SW 1271 (cell line): ENCODE measurements at places on chromosomes 11 and 22.

GRCh38 chr11:130323452-130324450 lies 9.0 kb upstream of the ZBTB44 start:
- DNase-seq = no peak

- DNase-seq = peak; percentile 58
Observed at GRCh38 chr11:69640260-69640994, 529 bp upstream of the CCND1 start.

GRCh38 chr11:108624196-108624925 lies 30.8 kb upstream of the EXPH5 start:
- DNase-seq = no peak

GRCh38 chr11:111693224-111693937 lies 72.8 kb downstream of the PPP2R1B start:
- no peak for DNase-seq

DNA sequence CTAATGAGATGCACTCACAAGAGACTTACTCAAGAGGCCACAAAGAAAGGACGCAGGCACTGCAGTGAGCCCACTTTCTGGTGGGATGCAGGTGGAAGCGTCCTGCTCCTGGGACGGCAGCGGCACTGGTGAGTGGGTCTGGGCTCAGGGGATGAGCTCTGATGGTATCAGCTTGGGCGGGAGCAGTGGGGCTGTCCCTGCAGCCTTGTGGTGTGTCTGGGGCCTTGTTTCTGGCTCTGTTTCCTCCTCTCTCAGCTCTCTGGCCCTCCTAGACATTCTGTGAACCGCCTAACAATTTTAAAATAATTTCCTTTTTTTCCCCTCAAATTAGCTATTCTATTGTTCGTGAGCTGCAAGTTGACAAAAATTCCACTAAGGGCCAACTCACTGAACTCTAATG lies 8.8 kb upstream of the ST14 start:
- DNase-seq = no peak

- no peak for DNase-seq
Observed at GRCh38 chr11:111322534-111322933, 24.2 kb downstream of the POU2AF3 start.

DNA sequence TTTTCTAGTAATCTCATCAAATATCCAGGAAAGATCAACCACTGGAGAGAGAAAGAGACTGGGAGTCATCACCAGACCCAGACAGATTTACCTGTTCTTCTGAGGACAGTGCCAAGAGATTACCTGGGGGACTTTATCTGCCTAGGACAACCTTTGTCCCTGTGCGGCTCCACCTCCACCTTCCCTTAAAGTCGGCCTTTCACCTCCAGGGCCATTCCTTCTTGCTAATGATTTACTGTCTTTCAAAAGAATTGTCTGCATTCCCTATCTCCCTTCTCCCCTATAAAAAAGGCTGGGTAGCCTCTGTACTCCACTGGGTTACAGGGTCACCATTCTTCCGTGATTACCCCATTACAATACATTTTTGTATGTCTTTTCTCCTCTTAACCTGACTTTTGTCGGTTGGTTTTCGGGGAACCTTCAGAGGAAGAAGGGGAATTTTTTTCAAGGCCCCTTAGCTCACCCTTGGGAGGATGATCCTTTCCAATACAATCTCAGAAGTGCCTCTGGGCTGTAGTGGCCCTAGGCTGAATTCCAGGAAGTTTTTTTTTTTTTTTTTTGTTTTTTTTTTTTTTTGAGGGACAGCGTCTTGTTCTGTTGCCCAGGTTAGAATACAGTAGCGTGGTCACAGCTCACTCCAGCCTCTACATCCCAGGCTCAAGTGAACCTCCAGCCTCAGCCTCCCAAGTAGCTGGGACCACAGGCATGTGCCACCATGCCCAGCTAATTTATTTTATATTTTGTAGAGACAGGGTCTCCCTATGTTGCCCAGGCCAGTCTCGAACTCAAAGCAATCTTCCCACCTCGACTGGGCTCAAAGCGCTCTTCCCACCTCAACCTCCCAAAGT lies 1.5 kb upstream of the HMOX1 start:
- DNase-seq = no peak

DNA sequence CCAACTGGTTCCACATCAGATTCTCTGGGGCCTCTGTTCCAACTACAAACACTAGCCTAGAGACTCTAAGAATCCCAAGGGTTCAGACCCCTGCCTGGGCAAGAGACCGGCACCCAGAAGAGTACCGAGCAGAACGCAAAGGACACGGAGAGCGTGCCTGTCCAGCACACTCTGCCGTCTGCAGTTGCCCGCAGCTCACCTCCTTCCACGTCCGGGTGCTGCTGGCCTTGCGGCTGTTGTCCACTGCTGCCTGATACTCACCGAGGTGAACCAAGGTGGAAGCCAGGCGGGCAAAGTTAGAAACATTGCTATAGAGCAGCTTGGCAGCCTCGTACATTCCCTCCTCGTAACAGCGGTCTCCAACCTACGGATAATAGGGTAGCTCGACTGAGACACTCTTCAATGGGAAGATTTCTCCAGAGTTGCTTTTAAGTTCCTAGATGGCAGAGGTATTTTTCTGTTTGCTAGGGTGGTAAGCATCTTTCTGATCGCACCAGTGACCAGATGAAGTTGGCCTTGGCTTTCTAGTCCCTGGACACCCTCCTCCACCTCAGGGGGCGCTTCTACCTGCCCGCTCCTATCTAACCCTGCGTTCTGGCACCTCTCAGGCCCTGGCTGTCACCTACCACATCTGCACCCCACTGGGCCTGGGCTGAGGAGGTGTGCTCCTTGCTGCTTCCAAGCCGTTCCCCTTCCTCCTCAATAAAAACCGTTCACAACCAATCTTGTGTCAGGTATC lies 22.8 kb upstream of the SLC25A1 start:
- DNase-seq = no peak

DNA sequence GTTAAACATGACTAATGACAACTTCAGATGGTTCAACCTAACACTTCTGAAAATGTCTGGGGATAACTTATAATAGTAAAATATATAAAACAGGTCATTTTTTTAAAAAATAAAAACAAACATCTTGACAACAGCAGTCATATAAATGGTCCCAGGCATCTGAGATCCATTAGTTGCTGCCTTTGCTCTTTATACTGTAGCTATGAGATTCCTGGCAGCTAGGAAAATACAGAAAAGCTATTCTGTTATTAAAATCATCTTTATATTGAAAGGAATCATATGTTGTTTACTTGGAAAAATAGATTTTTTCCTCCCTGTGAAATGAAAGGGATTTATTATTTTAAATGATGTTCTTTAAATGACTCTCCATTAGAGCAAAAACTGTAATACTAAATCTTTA lies 55.7 kb upstream of the DEUP1 start:
- no peak for DNase-seq

DNA sequence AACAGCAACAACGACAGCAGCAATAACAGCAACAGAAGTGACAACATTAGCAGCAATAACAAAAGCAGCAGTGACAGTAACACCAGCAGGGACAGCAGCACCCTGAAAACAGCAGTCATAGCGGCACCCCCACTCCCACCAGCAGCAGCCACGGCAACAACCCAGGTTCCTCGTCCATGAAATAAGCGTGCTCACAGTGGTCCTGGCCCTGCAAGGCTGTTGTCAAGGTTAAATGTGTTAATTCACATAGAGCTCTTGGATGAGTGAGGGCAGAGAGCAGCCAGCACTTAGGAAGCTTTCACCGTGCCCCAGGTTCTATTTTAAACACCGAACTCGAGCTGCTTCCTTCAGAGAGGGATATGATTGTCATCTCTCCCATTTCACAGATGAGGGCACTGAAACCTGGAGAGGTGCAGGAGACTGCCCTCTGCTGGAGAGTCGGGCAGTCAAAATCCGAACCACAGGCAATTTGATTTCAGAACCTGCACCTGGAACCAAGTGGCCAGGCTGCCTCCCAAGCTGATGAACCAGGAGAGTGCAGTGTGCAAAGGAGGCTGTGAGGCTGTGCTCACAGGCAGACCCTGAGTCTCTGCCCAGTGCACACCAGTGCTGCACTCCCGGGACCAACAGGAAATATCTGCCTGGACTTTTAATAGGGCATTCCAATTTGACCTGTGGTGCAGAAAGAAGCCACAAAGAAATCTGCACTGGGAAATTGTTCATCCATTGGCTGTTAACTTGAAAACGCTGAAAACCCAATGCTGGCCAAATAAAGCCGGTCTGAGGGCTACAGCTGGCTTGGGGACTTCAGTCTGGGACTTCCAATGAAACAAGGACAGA lies 22.9 kb upstream of the FGF3 start:
- no peak for DNase-seq

DNA sequence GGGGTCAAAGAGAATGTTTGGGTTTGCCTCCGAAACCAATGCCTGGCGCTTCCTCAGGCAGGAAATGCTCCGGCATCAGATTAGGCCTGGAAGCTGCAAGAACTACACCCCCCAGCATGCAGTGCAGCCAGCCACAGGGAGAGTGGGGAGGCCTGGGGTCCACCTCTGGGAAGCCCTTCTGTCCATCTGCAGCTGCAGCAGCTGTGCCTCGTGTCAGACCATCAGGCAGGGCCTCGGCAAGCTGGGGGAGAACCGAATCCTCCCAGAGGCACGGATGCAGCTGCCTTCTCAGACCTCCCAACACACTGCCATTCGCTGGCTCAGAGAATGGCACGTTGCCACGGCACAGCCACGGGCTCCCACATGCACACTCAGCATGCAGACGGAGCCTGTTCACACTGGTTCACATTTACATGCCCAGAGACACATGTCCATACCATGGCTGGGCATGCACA lies 57.4 kb downstream of the NECTIN1 start:
- DNase-seq = no peak

GRCh38 chr11:128694618-128695481 lies 978 bp downstream of the FLI1 start:
- no peak for DNase-seq

DNA sequence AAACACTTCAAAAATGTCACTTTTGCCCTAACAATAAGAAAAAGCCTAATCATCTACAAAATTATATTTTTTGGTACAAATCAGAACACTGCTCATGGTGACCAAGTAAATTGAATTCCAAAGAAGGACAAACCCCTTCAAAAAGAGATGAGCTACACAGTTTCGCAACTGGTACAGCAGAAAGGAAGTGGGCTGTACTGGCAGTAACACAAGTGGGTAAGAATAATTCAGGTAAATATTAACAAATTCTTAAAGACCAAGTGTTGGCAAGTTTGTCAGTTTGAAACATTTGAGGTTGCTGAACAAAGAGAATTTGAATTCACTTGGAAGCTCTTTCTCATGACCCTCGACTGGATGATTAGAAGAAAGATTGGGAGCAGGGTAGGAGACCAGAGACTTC lies 35.5 kb downstream of the MSANTD4 start:
- DNase-seq = no peak
